Prostate gland (tissue), 2 donors: ENCODE measurements at places on chromosomes 4 and X.

DNA sequence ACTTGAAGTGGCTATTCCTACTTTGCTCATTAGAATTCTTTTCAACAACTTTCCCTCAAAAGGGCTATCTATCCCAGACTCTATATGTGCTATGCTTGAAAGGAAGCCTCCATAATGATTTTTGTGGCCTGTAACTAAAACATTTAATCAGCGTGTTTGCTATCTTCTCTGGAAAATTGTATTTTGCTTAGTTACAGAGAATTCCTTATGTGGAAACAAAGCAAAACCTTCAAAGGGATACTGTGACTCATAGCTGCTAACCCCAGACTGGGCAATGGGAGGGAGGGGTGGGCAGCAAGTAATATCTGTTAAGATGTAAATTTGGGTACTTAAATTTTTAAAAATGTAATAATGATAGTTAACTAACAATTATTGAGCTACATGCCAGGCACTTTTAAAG, 3.7 kb downstream of the SLC25A14 start:
- no peaks in the 10 kb centered on the region for H3K36me3 ChIP-seq
- H3K27ac ChIP-seq: no peak overlapping the region
- no peak overlapping the region for H3K4me3 ChIP-seq

GRCh38 chrX:9207142-9207541, 173.2 kb upstream of the FAM9B start:
- DNase-seq: no peak
- H3K4me3 ChIP-seq: no peak overlapping the region
- no peak overlapping the region for H3K27ac ChIP-seq
- H3K4me1 ChIP-seq: no peaks in the 10 kb centered on the region

DNA sequence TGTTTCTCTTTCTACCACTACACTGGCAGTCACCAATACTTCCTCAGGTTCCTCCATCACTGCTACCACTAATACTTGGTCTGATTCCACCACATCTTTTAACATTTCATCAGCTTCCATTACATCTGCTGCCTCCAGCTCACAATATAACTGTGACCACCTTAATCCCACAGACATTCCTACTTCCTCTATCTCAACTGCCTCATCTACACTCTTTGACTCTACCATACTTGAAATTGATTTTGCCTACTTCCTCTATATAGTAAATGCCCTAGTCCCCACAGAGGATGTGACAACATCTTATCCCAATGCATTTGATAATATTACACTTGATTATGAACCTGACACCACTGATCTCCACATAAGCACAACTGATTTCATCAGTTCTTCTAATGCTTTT, 29.0 kb downstream of the OPRPN start:
- H3K4me1 ChIP-seq: no peaks in the 10 kb centered on the region
- no peaks in the 10 kb centered on the region for H3K27me3 ChIP-seq
- no peak overlapping the region for H3K4me3 ChIP-seq

DNA sequence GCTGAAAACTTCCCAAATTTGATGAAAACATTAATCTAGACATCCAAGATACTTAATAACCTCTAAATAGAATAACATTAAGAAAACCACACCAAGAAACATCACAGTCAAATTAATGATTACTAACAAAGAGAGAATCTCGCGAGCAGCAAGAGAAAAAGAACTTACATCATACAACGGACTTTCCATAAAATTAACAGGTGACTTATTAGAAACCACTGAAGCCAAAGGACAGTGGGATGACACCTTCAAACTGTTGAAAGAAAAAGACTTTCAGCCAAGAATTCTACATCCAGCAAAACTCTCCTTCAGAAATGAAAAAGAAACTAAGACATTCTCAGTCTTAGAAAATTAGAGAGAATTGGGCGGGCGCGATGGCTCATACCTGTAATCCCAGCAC, 232.0 kb downstream of the SNCA start:
- no peak overlapping the region for H3K27ac ChIP-seq
- no peaks in the 10 kb centered on the region for H3K36me3 ChIP-seq
- no peaks in the 10 kb centered on the region for H3K27me3 ChIP-seq
- H3K4me3 ChIP-seq: no peak overlapping the region

DNA sequence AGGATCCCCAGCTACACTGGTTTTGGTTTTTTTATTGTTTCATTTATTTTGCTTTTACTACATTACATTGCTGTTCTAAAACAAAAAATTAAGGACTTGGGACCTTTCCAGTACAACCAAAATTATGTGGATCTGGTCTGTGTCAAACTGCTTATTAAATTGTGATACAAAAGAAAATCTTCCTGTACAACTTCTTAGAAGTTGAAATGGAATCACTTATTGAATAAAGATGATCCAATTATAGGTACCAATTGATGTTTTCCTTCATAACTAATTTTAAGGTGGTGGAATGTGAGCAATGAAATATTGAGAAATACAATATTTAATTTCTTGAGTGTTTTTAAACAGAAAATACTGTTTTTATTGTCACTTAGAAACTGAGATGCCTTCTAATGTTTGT, 67.3 kb downstream of the C4orf46 start:
- no peak overlapping the region for H3K4me3 ChIP-seq
- no peaks in the 10 kb centered on the region for H3K27me3 ChIP-seq
- no peak overlapping the region for H3K27ac ChIP-seq
- no peaks in the 10 kb centered on the region for H3K36me3 ChIP-seq
- no peak for DNase-seq
